Hematopoietic multipotent progenitor cell treated with erythropoietin and hydrocortisone succinate and interleukin-3 and kit ligand, for 17 days (in vitro differentiated cells): ENCODE measurements at places on chromosomes 3 and 15.

- DNase-seq = no peak
These were observed 6.6 kb upstream of the CCNL1 start for GRCh38 chr3:157166561-157166960.

DNA sequence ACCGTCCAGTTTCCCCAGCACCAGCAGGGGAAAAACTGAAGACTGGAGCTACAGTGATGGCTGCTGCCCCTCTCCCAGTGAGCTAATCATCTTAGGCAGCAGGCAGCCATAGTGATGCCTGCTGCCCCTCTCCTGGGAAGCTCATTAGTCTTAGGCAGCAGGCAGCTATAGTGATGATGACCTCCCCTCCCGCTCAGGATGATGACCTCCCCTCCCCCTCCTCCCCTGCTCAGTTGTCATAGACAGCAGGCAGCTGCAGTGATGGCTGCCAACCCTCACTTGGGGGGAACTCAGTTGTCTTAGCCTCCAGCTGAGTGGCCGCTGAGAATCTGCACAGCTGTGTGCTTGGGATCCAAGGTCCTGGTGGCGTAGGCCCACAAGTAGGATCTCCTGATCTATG is 80.9 kb upstream of the MANF start:
- DNase-seq = no peak

- no peak for DNase-seq
These were observed 10.1 kb upstream of the ANKRD63 start for GRCh38 chr15:40293006-40293405.

DNA sequence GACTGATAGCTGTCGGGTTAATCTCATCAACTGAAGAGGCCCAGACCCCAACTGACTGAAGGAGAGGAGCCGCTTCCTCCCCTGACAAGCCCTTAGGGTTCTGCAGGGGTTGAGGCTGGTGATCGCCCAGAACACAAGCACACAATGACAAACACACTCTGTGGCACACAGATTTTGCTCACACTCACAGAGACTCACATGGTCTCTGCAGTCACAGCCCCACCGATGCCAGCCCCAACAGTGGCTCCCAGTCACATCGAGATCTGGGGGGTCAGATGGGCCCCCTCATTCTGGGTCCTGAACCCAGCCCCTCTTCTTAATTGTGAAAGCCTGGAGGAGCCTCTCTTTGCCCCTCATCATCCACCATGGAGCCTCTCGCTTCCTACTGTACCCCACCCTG is 16.7 kb downstream of the PTH1R start:
- no peak for DNase-seq

- no peak for DNase-seq
These were observed 47.3 kb downstream of the TRIM42 start for GRCh38 chr3:140724856-140725812.

GRCh38 chr3:193720169-193720568 is 127.2 kb downstream of the OPA1 start:
- no peak for DNase-seq

DNA sequence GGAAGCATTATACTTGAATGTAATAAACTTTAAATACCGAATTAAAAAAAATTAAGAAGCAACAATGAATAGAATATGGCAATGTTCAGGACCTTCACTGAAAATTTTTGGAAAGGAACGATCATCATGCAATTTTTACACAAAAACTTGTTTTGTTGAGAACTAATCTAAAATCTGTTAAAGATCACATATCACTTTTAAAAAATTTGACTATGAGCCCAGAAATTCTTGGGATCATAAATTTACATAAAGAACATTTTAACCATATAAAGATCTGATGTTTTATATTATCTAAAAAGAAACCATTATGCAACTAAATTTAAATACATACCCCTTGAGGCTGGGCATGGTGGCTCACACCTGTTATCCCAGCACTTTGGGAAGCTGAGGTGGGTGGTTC is 76.2 kb upstream of the MELTF start:
- DNase-seq = no peak

- peak; percentile 9 for DNase-seq
These were observed 28.0 kb downstream of the TFG start for GRCh38 chr3:100737334-100737733.

DNA sequence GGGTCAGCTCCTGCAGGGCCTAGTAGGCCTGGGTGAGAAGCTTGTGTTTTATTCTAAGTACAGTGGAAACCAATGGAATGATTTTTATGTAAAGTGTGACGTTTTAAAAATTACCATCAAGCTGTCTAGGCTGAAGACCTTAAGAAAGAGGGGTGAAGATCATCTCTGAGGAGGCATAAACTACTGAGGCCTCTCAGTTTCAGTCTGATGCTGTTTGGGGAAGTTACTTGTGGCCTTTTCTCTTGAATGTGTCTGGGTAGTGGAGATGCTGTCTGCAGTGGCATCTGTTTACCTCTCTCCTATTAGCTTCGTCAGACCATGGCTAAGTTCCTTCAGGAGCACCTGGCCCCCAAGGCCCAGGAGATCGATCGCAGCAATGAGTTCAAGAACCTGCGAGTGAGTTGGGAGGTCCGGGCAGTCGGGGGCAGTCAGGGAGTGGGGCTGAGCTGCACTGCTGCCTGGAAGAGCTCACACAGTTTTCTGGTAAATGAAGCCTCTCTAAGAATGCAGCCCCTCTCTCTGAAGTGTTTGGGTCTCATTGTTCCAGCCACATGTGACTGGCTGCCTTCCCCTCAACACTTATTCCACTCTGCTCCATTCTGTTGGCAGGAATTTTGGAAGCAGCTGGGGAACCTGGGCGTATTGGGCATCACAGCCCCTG is 1.9 kb downstream of the IVD start:
- no peak for DNase-seq

DNA sequence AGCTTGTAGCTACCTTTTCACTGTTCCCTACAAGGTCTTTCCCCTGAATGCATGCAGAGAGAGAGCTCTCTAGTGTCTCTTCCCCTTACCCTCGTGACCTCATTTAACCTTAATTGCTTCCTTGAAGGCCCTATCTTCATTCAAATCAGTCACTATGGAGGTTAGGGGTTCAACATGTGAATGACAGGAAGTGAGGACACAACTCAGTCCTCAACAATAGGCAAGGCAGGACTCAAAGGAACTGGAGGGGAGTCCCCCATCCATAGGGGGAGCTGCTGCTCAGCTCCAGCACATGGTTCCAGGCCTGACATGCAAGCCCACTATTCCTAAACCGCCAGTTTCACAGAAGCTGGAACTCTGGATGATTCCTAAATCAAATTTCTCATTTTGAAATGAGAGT is 33.8 kb upstream of the GYG1 start:
- no peak for DNase-seq

GRCh38 chr15:50321680-50322210 is 33.3 kb downstream of the GABPB1 start:
- DNase-seq = no peak

- DNase-seq = no peak
These were observed 52.2 kb downstream of the SLCO2A1 start for GRCh38 chr3:133977568-133977967.

DNA sequence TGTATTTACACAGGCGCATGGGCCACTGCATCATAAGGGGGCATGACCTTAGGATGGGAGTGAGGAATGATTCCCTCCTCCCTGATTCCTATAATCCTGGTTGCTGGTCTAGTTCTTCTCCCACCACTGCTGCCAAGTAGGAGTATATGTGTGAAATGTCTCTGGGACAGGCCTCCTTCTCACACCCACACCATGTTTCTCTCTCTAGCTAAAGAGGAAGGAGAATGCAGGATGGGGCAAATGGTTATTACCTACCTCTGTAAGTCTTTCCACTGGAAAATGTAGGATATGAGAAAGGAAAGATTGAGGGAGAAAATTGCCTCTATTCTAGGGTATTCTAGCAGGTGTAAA is 159.2 kb downstream of the THSD4 start:
- no peak for DNase-seq

GRCh38 chr15:63212050-63213004 is 22.9 kb downstream of the RAB8B start:
- DNase-seq = peak; percentile 51

DNA sequence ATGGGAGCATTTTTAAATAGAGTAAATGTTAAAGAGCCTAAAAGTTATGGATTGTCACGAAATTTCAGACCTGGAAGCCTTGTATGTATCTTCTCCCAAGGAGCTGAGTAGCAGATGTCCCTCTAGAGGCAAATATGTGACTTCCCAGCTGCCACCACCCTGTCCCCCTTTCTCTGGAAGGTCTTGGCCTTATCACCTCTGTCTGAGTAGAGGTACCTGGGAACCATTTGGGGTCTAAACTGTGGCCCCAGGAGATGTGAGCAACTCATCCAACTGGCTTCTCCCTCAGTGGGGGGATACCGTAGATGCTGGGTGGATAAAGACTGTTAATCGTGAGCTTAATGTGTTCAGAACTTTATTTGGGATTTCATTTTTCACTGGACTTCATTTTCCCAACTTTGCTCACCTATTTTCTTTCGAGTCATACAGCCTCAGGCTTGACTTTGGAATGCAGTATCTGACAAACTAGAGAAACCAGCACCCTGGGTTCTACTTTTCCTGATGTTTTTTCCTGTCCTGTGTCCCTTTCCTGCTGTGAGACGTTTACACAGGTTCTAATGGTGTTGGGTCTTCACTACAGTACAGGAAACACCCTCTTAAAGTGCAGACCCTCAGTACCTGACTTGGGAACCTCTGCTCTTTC is 53.3 kb upstream of the CCR4 start:
- DNase-seq = no peak

DNA sequence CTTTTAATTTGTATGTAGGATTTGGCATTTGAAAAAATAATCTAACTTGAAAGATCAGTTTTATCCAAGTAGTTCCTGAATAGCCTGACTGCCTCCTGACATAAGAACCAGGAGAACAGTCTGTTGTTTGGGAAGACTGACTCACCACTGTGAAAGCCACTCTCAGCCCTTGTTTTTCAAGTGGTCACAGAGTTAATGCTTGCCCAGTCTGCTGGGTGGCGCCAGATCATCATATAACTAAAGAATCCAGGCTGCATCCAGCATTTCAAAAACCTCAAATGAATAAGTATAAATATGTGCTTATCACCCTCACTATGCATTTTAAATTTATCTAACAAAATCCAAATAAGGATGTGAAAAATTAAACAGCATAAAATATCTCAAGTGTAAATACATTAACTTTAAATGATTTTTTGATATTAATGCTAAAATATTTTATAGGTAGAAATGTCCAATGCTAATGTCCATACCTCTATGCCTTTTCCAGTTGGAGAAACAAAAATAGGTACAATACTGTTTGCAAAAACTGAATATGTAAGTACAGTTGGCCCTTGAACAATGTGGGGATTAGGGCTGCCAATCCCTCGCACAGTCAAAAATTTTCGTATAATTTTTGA is 26.9 kb upstream of the ZBBX start:
- no peak for DNase-seq

GRCh38 chr15:31276596-31277298 is 49.9 kb upstream of the KLF13 start:
- DNase-seq = no peak

- no peak for DNase-seq
These were observed 35.3 kb upstream of the CDCP1 start for GRCh38 chr3:45181496-45181895.

GRCh38 chr3:132537297-132537696 is 59.8 kb upstream of the ACKR4 start:
- no peak for DNase-seq

GRCh38 chr3:120601554-120601953 is 5.4 kb downstream of the NDUFB4 start:
- DNase-seq = no peak

DNA sequence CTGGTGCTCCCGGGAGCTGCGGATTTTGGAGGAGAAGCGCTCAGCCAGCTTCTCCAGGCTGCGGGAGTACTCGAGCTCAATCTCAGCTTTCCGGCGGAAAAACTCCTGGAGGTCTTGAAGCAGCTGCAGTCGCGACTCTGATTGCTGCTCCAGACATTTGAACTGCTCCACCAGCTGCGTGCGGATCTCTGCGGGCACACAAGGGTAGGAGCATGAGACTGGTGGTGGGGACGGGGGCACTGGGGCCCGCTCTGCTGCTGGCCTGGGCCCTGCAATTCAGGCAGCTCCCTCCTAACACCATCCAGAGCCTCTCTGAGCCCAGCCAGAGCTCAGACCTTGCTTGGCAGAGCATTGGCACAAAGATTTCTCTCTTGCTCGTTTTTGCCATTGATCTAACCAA is 124.7 kb downstream of the SRGAP3 start:
- DNase-seq = no peak

DNA sequence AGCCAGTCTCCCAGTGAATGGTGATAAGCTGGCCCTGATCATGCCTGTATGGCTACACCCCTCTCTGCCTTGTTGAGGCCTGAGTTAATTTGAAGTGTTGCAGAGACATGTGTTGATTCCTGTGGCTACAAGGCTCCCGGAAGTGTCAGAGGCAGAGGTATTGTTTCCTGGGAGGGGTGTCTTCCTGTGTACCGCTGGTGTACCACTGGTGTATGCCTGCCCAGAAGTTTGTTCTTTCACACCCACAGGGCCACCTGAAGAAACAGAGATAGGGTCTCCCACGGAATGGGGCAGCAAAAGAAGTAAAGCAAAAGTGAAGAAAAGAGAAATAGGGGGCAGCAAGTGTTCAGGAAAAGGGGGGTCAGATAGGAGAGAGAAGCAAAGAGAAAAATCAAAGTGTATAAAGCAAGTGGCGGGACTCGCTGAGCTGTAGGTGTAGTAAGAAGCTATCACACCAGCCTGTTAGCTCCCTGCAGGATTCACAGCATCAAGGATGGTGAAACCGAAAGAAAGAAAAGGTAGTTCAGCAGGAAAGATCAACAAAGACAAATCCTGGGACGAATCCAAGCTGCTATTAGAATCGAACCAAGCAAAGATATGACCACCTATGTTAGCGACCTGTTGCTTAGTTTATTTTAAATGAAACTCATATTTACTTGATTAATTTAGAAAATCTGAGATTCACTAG is 36.6 kb upstream of the CD47 start:
- peak; percentile 31 for DNase-seq

DNA sequence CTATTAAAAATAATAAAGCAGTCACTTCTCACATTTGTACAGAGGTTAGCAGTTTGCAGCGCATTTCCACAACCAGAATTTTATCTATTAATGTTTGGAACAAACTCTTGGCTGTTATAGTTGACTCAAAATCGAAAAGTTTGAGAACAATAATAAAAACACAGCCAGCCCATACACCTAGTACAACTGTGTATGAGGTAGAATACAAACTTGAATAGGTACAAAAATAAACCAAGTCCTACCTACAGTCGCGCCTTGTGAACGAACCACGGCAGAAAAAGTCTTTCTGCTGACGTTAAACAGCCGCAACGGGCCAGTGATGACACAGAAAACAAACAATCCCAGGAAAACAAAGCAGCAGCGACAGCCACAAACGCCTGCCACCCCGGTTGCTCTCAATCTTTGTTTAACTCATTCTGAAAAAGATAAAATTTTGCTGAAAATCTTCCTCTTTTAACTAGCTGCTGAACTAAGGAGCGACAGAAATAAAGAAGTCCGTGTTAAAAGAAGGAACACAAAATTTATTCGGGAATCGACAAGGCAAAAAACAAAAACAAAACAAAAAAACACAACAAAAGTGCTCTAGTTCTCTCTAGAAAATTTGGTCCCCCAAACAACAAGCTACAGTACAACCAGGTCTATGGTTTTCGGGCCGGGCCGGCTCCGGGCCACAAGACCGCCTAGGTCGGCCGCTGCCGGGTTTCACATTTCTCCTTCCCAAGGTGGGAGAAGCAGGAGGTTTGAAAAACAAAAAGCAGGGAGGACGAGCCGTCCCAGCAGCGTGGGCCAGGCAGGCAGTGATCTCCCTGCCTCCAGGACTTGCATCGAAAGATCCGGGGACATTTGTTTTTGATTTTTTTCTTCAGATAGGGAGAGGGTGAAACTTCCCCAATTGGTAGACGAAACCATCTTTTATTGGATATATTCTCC is 2.9 kb downstream of the FOXL2 start:
- no peak for DNase-seq

GRCh38 chr3:18223974-18224373 is 201.2 kb downstream of the SATB1 start:
- no peak for DNase-seq
